ENCODE measurements at places on chromosomes 12 and 14. TPM values are rescaled to one million over a fixed set of nuclear protein-coding genes. Genes with fewer than 3 reads are reported as not detected.

GRCh38 chr12:46446645-46447044, 74.1 kb upstream of the SLC38A2 start:
- DNase-seq: peak; percentile 40

DNA sequence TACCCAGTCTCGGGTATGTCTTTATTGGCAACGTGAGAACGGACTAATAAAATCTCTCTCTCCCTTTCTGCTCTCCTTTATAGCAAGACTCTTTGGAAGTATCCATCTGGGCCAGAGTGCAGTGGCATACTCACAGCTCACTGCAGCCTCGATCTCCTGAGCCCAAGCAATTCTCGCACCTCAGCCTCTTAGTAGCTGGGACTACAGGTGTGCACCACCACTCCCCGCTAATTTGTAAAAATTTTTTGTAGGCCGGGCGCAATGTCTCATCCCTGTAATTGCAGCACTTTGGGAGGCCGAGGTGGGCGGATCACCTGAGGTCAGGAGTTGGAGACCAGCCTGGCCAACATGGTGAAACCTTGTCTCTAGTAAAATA, 33.2 kb upstream of the PPP2R5C start:
- no peak for DNase-seq

- no peak for DNase-seq
Observed at GRCh38 chr12:101648195-101648594, 49.2 kb upstream of the CHPT1 start.

- no peak for DNase-seq
Observed at GRCh38 chr14:70515811-70516210, 19.0 kb downstream of the ADAM20 start.

- no peak for DNase-seq
Observed at GRCh38 chr12:127294651-127295210, 972.2 kb upstream of the TMEM132C start.

DNA sequence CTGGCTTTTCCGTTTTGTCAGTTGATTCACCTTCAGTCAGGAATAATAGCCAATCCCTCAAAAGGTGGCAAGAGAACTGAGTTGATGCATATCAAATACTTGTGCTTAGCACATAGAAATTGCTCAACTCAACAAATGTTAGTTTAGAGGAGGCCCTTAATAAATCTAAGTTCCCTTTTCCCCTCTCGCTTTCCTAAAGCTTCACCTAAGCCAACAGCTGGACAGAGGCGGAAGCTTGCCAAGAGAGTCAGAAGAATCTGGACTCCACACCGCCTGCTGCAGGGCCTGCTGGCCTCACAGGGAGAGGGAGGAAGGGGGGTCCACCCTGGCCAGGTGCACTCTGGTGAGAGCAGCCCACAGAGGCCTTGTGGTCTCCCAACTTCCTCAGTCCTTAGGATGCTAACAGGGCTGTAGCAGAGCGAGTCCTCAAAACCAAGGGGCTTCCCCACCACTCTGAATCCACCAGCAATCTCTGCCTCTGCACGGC, 213.1 kb downstream of the CHST11 start:
- DNase-seq: peak; percentile 23

GRCh38 chr14:53236708-53237107, 83.6 kb upstream of the DDHD1 start:
- DNase-seq: no peak

DNA sequence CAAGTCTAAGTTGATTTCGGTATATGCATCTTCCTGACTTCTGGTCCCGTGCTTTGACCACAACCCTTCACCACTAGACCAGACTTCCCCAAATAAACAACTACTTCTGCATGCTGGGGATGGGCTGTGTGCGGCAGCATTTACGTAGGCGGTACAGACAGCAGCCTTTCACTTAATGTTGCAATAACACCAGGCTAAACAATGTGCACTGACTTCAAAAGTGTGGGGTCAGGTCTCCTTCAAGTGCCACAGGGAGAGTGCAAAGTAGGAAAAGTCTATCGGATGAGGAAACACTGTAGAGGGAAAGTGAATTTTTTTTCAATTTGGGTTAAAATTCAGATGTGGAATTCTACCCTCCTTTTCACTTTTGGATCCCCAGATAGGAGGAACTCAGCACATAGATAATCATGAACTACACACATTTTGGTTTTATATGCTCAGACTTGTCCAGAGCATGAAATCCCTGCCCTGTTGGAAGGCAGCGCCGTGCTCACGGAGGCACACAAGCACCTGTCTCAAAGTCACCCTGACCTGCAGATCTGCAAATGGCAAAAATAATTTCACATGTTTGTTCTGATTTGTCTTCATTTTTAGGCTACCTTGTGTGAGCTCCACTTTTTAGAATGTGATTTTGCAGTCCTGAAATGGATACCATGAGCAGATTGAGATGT, 3.6 kb upstream of the FOS start:
- DNase-seq: no peak

GRCh38 chr14:59728304-59728703, 142.3 kb downstream of the RTN1 start:
- no peak for DNase-seq

- DNase-seq: no peak
Observed at GRCh38 chr12:111194703-111195051, 174.2 kb downstream of the PHETA1 start.

GRCh38 chr14:90782892-90783291, 33.3 kb downstream of the TTC7B start:
- DNase-seq: no peak

GRCh38 chr14:56490379-56490778, 89.2 kb upstream of the TMEM260 start:
- DNase-seq: peak; percentile 52

DNA sequence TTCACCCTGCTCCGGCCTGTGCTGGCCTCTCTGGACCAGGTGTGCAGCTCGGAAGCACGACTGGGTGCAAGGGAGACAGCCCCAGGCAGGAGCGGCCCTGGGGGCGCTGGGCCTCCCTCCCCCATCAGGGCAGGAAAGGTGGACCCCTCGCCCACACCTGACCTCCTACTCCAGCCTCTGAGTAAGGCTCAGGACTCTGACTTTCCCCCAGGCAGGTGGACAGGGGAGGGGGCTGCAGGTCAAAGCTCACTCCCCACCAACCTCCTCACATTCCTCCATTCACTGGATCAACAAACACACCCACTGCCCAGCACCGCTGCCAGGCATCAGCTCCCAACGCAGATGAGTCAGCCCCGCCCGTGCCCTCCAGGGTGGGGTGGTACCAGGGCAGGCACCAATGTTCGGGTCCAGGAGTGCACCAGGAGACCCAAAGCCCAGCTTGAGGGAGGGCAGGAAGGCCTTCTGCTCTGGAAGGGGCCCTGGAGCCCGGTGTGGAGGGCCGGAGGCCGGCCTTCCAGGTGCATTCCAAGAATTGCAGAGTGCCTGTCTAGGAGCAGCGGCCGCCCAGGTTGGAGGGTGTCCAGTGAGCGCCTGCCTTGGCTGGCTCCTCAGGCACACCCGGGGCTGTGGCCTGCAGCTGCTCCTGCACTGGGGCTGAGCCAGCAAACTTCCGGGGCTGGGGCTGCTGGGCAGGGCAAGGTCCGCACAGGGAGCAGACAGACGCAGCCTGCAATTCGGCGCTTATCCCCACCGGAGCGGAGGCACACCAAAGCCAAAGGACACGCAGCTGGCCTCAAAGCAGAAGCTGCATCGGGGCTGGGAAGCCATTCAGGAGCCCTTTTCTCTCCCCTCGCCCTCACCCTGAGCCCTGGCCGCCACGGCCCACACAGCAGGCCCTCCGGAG, 1.6 kb upstream of the INF2 start:
- DNase-seq: peak; percentile 71

- DNase-seq: no peak
Observed at GRCh38 chr14:89283327-89284060, 133.5 kb downstream of the FOXN3 start.

DNA sequence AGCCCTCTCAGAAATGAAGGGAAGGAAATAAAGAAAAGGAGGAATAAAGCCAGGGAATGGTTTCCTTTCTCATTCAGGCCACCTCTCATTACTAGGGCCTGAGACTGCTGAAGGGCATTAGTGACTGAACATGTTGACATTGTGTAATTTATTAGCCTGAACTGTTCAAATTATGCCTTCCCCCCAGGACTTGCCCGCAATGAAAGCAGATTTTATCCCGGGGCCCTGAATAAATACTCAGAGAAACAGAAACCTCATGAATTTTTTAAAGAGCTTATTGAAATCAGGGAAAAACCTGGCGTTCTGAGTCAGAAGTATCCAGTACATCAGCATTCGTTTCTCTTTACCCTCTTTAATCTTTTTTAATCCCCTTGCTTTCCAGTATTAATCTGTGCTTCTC, 35.9 kb upstream of the WSCD2 start:
- DNase-seq: no peak

DNA sequence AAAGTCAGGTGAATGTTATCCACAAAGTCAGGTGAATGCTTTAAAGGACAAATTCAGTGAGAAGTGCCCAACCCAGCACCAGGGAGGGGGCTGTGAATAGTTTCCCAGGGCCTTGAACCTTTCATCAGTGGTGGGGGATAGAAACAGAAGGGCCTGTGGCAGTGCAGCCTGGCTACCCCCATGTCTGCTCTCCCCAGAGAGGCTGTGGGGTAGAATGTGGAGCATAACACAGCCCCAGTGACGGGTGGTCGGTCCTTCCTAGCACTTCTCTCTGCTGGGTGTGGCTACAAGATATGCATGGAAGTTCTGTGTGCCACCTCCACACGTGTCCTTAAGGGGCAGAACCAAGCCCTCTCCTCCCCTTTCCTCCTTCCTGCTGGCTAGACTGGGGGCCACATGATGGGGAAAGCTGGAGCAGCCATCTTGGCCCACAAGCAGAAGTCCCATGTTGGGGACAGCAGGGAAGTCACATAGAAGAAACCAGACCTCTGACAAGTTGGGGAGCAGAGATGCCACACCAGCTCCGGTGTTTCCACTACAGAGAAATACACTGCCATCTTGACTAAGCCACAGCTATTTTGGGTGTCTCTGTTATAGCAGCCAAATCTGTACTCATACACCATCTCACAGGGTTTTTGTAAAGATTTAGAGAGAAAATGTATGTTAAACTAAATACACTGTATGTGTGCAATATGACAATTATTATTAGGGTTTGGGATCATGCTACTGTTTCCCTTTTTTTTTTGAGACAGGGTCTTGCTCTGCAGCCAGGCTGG, 17.0 kb downstream of the RITA1 start:
- no peak for DNase-seq

GRCh38 chr14:31792726-31793125, 231.5 kb downstream of the NUBPL start:
- no peak for DNase-seq

- no peak for DNase-seq
Observed at GRCh38 chr14:99534863-99535262, 53.7 kb downstream of the CCNK start.

DNA sequence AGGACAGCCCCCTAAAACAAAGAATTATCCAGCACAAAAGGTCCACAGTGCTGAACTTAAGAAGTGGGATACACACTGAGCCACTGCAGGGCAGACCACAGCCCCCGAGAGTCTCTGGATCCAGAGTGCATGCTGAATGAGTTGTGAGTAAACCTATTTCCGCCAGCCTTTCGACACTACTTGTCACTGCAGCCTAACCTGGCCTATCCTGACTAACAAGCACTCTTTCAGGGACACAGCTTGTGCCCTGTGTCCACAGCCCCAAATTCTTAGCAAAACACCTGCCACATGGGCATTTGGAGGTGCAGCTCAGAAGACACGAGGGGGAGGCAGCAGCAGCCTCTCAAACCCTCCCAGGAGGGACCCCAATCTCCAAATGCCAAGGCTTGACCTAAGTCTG, 31.3 kb downstream of the ITPK1 start:
- DNase-seq: no peak

DNA sequence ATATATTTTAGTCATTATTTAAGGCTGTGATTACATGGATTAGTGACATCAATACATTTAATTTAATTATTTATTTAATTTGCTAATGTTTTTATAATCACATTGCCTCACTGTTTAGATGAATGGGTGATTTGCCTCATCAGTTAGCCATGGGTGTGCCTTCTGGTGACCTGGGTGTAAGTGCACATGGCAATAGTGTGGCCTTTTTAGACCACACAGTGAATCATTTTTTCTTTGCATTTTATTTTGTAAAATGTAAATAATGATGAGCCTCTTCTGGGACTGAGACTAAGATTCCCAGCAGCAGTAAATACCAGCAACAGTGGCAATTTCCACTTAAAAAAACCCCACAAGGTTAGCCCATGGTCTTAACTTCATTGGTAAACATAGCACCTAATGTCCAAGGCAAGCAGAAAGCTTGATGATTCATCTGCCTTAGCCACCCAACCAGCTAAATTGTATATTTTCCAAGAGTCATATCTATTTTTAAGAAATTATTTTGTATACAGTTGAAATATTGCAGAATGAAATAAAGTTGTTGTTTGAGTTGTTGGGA, 235.9 kb upstream of the NOVA1 start:
- peak; percentile 55 for DNase-seq

DNA sequence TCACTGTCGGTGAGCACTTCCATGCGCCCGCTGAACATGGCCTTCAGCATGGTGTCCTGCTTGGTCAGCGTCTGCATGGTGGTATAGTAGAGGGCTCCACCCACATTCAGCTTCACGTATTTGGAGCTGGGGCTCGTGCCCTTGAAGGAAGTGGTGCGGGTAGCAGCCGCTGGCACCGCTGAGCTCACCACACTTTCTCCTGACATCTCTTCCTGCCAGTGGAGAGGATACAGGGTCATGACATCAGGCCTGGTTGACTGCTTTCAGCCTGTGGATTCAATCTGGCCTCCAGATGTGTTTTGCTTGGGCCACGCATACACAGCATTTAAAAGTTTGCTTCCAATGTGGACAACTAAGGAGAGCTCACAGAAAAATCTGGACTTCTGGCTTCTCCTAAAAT, 7.6 kb downstream of the KCTD10 start:
- DNase-seq: no peak

- DNase-seq: peak; percentile 68
Observed at GRCh38 chr12:5588176-5588575, 156.3 kb downstream of the NTF3 start.

DNA sequence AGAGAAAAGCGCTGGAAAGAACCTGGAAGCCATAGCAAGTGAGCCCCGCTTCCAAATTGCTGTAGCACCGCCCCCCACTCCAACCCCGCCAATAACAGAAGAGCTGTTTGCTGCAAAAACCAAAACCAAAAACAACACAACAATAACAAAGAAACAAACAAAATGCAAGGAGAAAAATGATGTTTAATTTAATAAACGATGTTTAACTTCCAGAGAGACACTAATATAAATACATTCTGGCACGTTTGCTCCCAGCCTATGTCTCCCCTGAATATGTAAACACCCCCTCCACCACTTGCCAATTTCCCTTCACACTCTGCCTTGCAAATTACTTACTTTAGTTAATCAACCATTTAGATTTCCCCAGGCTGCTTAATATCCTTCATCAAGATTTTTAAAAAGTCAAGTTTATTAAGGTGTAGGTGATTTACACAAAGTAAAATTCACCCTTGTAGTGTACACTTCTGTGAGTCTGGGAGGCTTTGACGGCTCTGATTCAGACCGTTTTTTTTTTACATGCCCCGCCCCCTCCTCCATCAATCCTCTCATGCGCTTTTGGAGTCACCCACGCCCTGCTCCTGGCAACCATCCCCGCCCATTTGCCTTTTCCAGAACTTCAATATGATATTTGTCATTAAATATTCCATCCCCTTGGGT, 482 bp upstream of the IFI27L2 start:
- DNase-seq: peak; percentile 38

GRCh38 chr12:46486588-46486987, 114.0 kb upstream of the SLC38A2 start:
- DNase-seq: no peak

Gene ADGRD1
- total RNA-seq: 0.05 TPM

Gene LRRC10
- not detected for total RNA-seq

Gene SCYL2
- 66.1 TPM for total RNA-seq

Gene FLVCR2
- total RNA-seq: 3.4 TPM

Gene CIROP
- not detected for total RNA-seq

Gene SYT1
- total RNA-seq: 1.0 TPM

Gene USP44
- total RNA-seq: 7.2 TPM

Gene MRPL52
- 61.1 TPM for total RNA-seq

Gene TC2N
- total RNA-seq: 18.4 TPM
